ENCODE measurements at places on chromosomes 3 and 15.

- no peak for DNase-seq
Measured at GRCh38 chr15:90558171-90558573, 28.4 kb downstream of the CRTC3 start.

DNA sequence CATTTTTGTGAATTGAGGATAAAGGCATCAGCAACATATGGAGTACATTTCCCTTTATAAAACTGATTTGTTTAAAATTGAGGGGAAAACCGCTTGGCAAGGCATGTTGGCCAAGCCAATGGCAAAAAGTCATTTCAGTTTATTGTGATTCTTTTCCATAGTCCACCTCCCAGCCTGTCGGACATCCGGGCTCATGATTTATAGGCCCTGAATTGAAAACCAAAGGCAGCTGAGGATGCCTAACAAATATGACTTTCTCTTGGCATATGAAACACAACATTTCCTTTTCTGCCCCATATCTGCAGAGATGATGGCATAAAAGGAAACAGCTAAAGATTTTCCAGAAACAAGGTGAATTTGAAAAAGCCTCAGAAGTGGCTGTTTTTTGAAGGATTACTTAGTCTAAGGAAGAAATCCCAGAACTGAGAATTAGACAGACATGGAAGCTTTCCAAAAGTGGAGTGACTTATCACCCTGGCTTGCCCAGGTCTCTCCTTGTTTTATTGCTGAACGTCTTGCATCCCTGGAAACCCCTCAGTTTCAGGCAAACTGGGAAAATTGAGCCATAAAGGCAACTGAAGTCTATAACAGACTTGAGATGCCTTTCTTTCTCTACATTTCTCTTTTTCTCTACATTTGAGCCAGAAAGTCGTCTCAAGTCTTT lies 74.0 kb downstream of the COL8A1 start:
- DNase-seq = no peak

GRCh38 chr3:193727089-193727488 lies 134.1 kb downstream of the OPA1 start:
- DNase-seq = no peak

DNA sequence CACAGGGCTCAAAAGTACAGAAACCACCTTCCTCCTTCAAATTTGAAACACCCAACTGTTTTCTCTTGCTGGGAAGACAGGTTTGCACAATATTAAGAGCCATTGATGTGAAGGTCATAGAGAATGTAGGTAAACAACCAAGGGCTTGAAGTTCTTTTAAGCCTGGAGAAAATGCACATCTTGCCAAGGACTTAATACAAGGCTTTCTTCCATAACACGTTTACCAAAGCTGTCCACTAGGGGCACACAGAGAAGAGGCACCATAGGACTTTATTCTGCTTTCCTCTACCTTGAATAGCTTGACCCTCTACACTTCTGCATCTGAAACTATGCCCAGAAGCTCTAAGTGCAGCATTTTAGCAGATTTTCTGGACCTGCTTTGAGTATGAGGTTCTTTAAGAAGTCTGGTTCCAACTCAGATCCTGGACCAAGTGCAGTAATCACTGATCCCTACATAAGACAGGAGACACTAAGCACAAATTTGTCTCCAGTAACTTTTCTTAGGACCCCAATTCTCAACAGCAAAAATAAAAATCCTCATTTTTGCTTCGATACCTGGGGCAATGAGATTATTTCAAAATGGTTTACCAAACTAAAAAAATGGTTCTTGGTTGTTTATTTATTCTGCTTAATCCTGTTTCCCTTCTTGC lies 138.0 kb downstream of the FBN1 start:
- DNase-seq = no peak

DNA sequence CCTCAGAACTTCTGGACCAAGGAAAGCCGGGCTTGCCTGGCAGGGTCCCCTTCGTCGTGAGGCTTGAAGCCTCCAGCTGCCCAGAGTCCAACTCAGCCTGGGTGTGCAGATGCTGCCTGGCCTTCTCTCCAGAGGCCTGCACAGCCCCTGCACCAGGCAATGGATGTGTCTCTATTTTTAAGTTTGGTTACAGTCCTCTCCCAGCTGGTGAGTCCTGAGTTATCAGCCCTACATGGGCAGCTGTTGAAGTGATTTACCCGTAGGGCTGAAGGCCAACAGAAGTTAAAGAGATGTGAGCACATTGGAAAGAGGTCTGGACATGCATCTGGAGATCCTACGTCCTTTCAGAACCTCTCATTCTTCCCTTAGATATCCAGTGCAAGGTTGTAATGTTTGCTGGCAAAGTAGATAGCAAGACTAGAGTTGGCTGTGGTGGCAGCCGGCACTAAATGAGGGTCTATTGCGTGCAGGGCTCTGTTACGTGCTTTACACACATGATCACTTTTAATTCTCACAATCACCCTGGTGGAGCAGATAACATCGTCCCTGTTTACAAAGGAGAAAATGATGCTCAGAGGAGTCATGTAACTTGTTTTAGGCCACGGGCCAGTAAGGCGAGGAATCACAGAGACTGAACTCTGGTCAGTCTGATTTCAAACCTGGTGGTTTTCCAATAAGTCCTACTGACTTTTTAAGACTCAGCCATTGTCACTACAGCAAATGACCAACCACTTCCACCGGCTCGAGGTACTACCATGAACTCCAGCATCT lies 9.9 kb downstream of the FYCO1 start:
- no peak for DNase-seq

DNA sequence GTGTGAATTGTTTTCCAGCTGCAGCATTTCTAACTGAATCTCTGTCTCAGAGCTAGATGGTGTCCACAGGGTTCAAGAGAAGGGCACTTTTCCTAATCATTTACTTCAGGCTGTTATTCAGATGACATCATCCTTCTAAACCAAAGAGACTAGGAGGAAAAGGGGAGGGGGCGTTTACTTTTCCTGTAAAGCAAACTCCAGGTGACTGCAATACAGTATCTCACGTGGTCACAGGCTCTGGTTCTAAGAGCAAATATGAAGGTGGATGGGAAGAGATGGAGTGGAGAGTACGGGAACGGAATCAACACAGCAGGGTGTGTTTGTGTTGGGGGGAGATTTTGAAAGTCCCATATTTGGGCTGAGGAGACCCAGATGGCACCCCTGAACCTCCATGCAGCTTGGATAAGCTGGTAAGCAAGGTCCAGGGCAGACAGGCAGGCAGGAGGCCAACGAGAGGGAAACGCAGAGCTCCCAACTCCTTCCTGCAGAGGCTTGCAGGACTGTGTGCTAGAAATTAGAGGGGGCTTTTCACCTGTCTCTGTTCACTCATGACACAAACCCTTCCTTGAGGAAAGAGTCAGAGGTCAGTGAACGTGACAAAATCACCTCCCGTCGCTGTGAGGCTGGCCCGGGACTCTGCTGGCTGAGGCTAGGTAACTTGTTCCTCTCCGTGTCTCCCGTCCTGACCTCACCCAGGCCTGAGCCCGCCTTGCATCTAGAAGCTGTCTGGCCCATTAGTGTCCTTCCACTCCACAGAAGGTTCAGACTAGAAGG lies 151.2 kb downstream of the OPA1 start:
- DNase-seq = no peak

DNA sequence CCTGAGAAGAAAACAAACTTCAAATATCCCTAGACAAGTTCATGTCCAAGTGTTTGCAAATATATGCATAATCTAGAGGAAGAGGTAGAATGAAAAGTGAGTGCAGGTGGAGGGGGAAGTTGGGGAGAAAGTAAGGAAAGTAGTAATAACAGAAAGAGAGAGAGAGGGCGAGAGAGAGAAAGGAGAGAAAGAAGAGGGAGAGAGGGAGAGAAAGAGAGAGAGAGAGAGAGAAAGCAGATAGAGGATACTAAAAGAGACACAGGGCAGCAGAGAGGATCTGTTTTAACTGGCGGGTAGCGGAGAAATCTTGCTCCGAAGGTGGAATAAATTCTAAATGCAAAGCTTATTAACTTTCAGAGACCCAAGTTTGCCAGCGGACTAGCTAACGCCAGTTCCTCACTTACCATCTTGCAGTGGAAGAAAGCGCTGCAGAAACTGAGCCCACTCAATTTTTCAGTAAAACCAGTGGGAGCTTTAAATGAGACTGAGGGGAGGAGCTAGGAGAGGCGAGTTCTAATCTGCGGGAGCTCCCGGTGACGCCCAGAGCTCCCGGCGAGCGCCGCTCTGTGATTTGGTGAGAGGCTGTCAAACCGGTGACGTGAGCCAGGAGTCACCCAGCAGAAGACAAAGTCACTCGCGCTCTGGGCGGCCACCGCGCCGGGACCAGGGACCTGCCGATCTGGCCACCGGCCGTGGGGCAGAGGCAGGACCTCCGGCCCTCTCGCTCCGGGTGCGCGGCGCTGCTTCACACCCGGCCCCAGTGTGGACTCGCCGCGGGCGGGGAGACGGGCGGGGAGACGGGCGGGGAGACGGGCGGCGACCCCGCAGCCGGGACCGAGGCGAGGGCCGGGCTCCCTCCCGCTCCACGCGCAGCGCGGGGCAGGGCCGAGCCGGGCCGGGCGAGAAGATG lies at the start of gene GMNC:
Gene GMNC (minus strand): TSS at position 486 of the 910 bp plus-strand sequence. CDS start 79 bp downstream, at position 407.
- DNase-seq = peak; percentile 57

GRCh38 chr15:67504056-67504455 lies 16.9 kb upstream of the C15orf61 start:
- DNase-seq = no peak

GRCh38 chr3:131053043-131053859 lies 26.6 kb downstream of the NEK11 start:
- no peak for DNase-seq

GRCh38 chr15:41873711-41874110 lies 20.1 kb downstream of the SPTBN5 start:
- DNase-seq = no peak

DNA sequence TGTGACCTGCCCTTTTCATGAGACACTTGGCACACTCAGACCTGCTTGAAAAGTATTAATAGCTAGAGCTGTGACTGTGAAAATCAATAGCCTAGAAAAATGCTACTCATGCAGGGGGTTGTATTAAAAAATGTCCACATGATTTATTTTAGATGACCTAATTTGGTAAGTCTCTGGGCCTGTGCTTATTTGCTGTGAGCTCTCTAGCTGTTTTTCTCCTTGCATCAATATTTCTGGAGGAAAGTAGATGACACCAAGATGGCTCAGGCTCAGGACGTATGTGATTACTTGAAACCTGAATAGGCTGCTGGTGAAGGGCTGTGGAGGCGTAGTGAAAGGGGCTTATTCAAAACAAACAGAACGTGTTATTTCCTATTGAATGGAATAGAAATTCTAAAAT lies 29.5 kb downstream of the KCNAB1 start:
- no peak for DNase-seq

GRCh38 chr15:85752491-85752961 lies 42.2 kb downstream of the KLHL25 start:
- DNase-seq = no peak

GRCh38 chr3:129276385-129276784 lies 2.3 kb upstream of the HMCES start:
- no peak for DNase-seq

GRCh38 chr15:70336425-70337009 lies 238.8 kb upstream of the TLE3 start:
- no peak for DNase-seq

GRCh38 chr3:114504941-114505628 lies 211.3 kb downstream of the TIGIT start:
- no peak for DNase-seq

DNA sequence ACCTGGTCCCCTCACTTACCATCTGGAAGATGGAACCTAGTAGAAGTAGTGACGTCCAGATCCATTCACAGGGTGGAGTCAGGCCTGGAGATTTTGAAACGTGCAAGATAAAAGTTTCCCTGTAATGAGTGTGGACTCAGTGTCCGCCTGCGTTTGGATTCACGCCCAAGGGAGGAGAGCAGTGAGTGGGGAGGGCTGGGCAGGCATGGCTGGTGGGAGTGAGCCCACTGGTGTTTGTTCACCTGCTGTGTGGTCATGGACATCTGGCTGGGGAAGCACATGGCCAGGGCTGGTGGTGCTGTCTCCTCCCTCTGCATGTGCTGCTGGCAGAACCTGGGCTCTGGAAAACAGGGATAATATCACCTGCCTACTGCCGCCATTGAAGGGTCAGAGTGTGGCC lies 37.0 kb downstream of the RLBP1 start:
- no peak for DNase-seq

DNA sequence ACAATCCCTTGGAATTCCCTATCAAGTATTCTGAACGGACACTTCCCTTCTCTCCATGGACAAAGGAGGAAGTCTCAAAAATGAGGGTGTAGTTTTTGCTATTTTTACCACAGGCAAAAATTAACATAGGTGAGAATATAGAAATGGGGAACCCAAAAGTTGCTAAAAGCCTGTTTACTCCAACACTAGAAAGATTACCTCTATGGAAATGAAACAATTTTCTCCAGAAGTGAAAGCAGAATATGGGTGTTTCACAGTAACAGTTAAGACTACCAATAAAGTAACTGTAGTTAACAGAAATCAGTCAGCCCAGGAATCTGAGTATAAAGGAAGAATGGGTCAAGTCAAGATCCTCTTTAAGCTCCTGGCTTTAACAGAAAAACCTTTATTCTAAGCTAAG lies 9.3 kb downstream of the TRA2B start:
- no peak for DNase-seq

- DNase-seq = peak; percentile 11
Measured at GRCh38 chr3:60742606-60743145, 508.6 kb downstream of the FHIT start.

GRCh38 chr15:101267320-101268104 lies 9.8 kb downstream of the SELENOS start:
- no peak for DNase-seq

DNA sequence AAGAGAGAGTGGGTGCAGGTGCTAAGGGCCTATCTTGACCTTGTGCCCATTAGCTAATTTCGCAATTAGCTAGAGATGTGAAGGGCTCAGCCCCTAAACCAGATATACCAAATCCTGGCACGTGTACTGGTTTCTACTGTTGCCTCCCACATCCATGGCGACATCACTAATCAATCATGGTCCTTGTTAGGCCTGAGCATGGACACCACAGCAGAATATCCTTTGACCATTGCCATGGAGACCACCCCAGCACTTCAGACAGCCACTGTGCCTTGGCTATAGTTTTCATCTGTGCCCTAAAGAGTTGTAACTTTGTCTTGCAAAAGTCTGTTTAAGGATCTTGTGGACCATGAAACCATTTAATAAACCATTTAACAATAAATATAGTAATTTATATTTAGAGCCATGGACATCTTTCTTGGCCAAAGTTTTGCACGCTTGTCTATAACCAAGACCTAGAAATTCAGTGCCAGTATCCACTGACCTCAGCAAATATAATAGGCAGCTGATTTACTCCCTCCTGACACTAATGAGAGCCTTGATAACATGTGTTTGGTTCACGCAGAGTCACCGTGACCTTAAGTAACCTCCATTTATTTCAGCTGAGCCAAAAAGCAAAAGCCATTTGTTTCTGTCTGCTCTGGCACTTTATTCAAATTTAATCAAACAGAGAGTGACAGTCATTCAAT lies 43.4 kb downstream of the COLQ start:
- no peak for DNase-seq

GRCh38 chr3:62361824-62362223 lies 11.5 kb downstream of the FEZF2 start:
- DNase-seq = no peak

- no peak for DNase-seq
Measured at GRCh38 chr15:84761607-84762131, 13.3 kb downstream of the ZNF592 start.

- DNase-seq = no peak
Measured at GRCh38 chr3:124824286-124824915, 62.8 kb downstream of the ITGB5 start.

GRCh38 chr15:42490291-42490670 lies 660 bp downstream of the ZNF106 start:
- DNase-seq = no peak

GRCh38 chr3:15497964-15498363 lies 23.5 kb downstream of the COLQ start:
- no peak for DNase-seq

- no peak for DNase-seq
Measured at GRCh38 chr3:104849070-104849469, 517.6 kb upstream of the ALCAM start.

GRCh38 chr3:68999605-69000004 lies 13.9 kb downstream of the EOGT start:
- no peak for DNase-seq

Measured in progenitor cell of endocrine pancreas (in vitro differentiated cells).